ENCODE measurements at places on chromosomes 2 and 18.

DNA sequence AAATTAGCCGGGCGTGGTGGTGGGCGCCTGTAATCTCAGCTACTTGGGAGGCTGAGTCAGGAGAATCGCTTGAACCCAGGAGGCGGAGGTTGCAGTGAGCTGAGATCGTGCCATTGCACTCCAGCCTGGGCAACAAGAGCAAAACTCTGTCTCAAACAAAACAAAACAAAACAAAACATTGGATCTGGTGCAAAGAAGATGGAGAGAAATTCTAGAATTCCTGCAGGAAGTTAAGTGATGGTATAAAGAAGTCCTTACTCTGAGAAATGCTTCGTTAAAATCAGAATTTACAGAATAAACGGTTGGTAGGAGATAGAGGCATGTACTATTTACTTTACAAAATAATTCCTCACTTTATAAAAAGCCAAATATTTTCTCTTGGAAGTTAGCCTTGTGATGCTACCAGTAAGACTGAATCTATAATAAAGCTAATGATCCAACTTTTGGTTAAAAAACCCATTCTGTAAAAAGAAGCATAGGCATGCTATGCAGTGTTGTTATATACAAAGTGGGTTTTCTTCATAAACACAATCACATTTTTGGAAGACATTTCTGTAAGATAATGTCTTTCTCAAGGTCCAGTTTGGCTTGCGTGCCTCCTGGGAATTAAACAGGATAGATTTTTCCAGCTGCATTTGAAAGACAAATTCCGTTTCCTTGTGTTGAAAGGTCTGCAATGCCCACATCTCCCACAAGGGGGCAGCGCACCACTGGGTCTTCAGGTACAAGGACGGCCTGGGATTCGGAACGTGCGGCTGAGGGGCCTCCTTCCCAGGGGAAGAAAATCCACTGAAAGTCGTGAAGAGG is 35.6 kb upstream of the PNO1 start:
- peak; percentile 55 for DNase-seq

DNA sequence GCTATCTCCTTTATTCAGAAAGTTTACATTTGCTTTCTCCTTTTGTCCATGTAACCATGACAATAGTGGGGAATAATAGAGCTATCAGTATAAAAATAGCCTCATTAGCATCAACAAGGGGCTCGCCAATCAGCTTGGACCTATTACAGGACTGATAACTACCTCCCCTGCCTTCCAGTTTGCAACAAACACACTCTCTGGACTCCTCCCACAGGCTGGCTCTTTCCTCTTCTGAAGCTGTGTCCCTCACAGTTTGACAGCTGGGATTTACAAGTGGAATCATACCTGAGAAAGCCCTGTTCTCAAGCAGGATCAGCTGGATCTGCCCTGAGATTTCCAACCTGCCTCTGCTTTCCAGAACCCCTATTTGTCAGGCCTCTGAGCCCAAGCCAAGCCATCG is 162.5 kb downstream of the GRB14 start:
- DNase-seq = no peak

DNA sequence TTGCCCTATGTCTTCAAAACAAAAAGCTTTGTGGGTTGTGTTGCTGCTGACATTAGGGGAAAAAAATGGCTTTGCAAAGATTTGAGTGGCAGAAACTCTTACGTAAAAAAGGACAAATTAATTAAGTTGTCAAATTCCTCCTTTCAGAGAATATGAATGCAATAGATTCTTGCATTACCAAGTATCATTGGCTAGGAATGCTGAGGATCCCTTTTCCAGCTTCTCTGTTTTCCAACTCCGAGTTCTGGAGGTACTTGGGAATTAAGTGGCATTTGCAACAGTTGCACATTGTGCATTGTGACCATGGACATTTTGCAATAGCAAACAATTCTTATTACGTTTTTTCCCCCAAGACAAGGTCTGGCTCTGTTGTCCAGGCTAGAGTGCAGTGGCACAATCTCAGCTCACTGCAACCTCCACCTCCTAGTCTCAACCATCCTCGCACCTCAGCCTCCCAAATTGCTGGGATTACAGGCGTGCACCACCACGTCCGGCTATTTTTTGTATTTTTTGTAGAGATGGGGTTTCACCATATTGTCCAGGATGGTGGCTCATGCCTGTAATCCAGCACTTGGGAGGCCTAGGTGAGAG is 29.9 kb upstream of the PPP1CB start:
- DNase-seq = no peak

DNA sequence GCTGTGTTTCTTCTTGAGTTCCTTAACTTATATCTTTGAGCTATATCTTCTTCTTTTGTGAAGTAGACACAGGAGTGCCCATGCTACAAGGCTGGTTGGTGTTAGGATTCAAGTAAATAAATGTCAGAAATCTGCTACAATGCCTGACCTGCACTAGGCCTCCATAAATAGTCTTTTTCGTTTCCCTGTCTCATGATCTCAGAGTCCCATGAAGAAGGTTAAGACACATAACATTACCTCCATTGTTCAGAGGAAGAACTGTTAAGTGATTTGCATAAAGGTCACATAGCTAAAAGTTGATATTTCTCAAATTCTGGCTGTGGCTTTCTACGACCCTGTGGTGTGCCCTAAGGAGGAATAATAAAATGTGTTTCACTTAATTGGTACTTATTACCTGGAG is 228.4 kb downstream of the KCNS3 start:
- no peak for DNase-seq

DNA sequence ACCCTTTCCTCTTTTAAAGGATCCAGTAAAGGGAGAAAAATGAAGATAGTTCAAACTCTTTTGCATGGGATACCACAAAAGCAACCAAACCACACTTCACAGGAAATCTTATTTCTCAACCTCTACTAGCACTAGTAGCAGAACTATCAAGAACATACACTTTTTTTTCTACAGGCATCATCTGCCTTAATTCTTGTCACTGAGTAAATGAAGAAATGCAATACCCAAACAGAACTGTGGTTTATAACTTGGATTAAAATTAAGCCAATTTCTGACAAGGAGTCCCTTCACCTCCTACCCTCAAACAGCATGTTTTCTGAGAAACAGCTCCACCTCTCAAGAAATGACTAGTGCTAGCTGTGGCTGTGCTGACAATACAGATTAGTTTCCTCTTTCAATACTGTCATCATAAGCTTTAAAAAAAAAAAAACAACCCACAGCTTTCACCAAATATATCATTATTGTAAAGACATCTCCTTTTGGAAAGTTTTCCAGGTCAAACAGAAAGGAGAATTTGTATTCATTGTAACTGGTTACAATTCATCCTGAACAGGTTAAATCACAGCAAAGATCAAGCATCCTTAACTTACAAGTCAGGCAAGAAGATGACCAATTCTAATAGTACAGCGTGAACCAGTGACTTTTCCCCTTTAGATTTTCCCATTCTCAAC is 44.4 kb downstream of the PTPN2 start:
- DNase-seq = no peak
